Activated CD4-positive, alpha-beta T cell treated with anti-CD3 and anti-CD28 coated beads, Interleukin-2, Interleukin-4, amounts not matched to agents 100 ng/mL and 50 ng/mL, durations not matched to agents 16 hours and 8 hours (primary cell): ENCODE measurements at places on chromosomes 6 and 20.

GRCh38 chr6:151475653-151476523 is 17.9 kb upstream of the CCDC170 start:
- peak; percentile 47 for DNase-seq

DNA sequence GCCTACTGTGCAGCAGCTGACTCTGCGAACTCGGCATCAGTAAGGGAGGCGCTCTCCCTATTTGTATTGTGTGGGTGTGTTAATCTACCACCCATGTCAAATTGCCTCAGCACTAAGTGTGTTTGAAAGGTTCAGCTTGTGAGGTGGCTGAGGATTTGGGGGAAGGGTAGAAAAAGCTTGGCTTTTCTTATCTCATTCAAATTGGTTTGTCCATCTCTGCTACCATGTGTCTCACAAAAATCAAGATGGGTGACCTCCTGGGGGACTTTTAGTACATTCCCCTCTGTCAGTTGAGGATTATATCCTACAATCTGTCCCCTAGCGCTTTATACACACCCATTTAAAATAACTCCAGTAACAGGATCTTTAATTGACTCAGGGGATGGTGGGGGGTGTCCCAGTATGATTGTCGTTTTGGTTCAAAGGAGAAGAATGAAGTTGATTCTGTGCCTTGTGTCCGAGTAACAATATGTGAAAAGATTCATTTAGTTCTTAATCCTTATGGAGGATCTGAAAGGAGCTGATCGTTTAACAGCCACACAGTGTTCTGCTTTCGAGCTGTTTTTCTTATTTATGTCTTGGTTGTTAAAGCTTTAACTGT is 609.6 kb downstream of the PKHD1 start:
- DNase-seq = no peak

DNA sequence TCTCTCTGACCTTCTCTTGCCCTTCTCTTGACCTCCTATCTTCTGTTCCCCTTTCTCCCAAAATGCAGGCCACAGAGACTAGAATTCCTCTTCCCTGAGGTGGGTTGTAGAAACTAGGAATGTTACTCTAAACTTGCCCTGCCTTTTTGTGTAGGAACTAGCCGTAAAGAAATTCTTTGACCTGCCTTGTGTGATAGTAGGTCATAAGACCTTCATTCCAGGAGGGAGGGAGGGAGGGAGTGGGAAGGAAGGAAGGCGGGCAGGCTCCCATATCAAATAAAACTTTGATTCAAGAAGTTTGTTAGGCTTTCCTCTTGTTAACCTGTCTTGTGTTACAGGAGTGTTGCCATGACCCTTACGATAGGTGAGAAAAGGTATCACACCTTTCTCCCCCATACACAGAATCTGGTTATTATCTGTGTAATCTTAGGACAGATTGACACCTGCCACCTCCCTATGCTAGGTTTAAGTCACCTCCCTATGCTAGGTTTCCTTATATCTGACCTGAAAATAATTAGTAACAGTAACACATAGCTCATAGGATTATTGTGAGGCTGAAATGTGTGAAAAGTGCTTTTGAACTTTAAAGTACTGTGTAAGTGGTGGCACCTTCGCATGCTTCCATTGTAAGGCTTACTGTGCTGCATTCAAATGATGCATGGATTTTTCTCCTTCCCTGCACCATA is 32.6 kb upstream of the FUCA2 start:
- no peak for DNase-seq

- DNase-seq = no peak
Observed at GRCh38 chr20:17499041-17499440, 32.1 kb downstream of the BFSP1 start.

- no peak for DNase-seq
Observed at GRCh38 chr6:82954937-82955577, 110.6 kb downstream of the UBE3D start.

- DNase-seq = no peak
Observed at GRCh38 chr20:6914986-6915385, 147.5 kb downstream of the BMP2 start.

DNA sequence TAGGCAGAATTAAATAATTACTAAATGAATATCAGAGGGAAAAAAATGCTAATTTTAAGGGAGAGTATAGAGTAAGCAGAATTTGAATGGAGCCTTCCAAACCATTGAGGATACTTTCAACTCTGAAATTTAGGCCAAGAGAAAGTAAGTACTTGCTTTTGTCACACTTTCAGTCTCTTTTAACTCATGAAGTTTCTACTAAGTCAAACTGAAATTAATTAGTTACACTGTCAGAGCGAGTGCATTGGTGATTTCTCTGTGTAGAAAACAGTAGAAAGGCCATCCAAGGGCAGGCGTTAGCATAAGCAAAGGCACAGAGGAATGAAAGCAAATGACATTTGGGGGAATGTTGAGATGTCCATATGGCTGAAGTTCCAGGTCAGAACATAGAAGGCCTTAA is 92.9 kb downstream of the PLEKHG1 start:
- no peak for DNase-seq

DNA sequence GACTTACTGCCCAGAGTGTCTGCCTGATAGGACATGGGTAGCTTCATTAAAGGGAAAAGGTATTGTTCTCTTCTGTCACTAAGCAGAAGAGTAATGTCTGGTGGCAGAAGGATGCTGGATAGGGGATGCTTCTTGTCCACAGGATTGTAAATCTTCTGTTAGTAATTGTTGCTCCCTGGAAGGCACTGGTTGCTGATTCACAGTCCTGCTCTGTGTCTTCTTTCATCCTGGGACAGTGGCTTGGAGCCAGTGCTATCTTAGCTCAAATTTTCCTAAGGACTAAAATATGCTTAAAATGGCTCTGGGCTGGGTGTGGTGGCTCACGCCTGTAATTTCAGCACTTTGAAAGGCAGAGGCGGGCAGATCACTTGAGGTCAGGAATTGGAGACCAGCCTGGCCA is 48.0 kb downstream of the SYTL3 start:
- DNase-seq = no peak

GRCh38 chr6:37819802-37820717 is 533 bp downstream of the ZFAND3 start:
- DNase-seq = peak; percentile 36

DNA sequence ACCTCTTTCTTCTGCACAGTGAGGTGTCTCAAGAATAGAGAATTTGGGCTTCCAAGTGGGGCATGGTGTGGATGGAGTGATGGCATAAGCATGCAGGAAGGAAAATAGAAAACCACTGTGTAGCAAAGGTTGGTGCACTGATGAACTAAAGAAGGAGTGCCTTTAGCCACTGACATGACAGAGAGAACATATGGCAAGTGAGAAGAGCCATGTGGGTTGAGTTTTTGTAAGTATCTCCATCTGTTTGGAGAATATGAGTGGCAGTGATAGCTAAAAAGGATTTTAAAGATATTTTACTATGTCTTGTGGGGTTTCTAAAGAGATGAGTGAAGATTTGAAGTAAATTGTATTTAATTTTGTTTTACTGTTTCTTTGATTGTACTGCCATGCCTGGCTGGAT is 160.5 kb upstream of the GRIK2 start:
- no peak for DNase-seq

DNA sequence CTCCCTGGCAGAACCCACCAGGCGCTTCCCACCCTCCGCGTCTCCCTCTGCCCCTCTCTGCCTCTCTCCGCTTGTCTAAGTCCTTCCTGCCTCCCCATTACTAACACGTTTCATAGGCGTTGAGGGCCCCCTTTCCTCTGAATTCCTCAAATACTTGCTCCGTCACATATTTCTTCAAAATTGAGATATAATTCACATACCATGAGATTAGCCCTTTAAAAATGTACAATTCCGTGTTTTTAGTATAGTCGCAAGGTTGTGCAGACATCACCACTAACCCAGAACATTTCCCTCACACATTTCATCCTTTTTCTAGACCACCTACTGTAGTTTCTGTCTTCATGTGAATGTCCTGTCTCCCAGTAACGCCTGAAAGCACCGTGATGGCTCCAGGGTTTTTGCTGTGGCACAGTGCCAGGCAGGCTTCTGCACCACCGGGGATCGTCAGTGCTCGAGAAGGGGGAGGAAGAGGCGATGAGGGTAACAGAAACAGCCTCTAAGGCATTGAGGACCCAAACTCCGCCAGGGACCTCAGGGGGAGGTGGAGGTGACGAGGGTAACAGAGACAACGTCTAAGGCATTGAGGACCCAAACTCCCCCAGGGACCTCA is 141.9 kb upstream of the SNX9 start:
- DNase-seq = no peak

GRCh38 chr6:163086624-163086920 is 327.9 kb upstream of the QKI start:
- no peak for DNase-seq

- DNase-seq = no peak
Observed at GRCh38 chr6:84808491-84809061, 44.2 kb upstream of the TBX18 start.
